ENCODE measurements at places on chromosomes 7 and 10.

- DNase-seq = no peak
Measured at GRCh38 chr10:93126483-93127052, 52.9 kb downstream of the CYP26A1 start.

GRCh38 chr10:59803714-59804113 lies 50.5 kb upstream of the MRLN start:
- DNase-seq = no peak

DNA sequence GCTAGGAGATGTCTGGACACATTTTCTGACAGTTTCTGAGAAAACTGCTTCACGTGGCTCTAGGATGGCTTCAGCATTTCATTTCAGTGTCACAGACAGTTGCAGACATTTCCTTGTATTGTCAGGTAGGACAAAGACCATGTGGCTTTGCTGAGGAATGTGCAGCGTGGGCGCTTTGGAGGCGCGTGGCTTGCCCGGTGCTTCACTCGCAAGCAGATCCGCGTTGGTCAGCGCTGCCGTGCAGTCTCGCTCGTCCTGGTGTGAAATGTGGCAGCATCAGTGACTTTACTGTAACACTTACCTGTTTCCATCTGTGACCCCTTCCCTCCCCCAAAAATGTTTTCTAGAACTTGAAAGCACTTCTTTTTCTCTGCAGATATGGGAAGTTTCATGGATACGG lies 340.5 kb downstream of the SDK1 start:
- no peak for DNase-seq

- DNase-seq = peak; percentile 70
Measured at GRCh38 chr7:150965273-150965830, 12.8 kb downstream of the KCNH2 start.

GRCh38 chr10:10630782-10631181 lies 386.9 kb upstream of the CELF2 start:
- no peak for DNase-seq

GRCh38 chr7:20236790-20237189 lies 19.6 kb upstream of the MACC1 start:
- DNase-seq = no peak

DNA sequence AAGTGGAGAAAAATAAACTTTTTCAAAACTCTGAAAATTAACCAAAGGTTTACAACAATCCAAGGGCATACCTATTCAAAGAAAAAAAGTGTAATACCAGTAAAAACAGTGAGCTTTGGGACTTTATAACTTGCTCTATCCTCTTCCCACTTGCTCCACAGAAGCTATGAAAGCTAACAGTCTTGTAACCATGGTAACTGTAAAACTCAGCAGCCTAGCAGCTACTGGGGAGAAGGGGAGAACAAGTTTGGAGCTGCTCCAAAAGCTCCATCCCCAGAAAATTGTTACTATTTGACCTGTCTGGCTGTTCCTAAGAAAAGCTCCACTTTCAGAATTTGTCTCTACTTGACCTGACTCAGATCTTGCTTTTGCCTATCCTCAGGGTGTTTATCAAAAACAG lies 191.5 kb downstream of the OTUD1 start:
- no peak for DNase-seq

DNA sequence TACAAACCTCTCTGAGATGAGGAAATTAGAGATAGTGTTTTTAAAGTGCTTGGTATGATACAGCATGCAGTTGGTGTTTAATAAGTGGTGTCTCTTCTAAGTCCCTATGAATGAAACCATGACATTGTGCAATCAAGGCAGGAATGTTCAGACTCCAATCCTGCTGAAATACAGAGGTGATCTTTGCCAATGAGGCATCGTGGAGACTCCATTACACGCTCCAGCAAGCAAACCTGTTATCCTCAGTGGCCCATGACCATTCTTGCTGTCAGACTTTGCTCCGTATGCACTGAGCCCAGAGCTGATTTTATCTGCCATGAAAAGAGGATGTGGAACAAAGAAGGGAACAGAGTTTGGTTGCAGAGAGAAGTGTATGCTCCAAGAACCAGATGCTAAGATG lies 47.3 kb downstream of the CDHR3 start:
- DNase-seq = no peak

DNA sequence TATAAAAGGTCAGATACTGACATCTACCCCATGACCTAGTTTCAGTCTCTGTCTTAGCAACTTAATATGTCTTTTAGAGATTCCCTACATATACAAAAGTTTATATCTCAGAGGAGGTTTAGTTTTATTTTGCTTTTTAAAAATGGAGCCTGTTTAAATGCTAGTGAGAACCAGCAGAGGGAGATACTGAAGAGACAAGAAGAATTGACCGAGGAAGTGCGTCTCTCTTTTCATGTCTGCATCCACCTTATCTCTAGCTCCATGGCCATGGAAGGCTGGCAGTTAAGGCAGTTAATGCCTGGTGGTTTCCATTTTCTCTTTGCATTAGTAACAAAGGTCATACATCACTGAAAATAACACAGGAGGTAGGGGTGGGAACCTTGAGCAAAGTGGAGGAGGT lies 10.7 kb downstream of the SUV39H2 start:
- DNase-seq = no peak

GRCh38 chr7:21276471-21277035 lies 151.3 kb upstream of the SP4 start:
- DNase-seq = no peak

DNA sequence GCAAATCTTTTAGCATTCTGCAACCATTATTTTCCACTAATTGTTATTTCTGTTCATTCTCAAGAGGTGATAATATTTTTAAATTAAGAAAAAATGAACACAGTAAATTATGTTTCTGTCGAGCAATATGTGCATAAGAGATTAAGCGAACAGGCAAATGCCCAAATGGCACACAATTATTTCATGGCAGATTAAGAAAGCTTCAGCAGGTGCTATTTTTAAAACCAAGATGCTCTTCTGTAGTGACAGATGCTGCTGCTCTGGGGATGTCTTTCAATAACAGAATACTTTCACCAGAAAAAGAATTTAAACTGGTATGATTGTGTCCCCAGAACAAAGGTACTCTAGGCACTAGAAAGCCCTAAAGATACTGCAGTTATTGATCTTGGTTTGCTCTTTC lies 412.7 kb upstream of the SORCS1 start:
- DNase-seq = no peak

- no peak for DNase-seq
Measured at GRCh38 chr10:131820626-131821025, 80.2 kb upstream of the PPP2R2D start.

DNA sequence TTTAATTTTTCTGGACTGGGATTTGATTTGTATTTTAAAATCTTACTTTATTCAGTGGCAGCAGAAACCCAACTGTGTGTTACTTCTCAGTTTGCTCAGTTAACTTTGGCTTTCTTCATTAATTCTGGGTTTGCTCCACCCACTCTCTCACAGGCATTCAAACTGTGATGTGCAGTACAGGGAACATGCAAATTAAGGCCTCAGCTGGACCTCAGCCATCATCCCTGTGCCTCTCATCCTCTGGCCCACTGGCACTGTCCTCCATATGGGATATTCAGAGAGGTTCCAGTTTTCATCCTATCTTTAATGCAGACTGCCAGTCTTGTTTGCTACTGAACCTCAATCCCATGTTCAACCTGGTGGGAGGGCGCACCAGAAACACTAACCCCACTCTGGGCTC lies 743.4 kb upstream of the IGFBP3 start:
- no peak for DNase-seq

DNA sequence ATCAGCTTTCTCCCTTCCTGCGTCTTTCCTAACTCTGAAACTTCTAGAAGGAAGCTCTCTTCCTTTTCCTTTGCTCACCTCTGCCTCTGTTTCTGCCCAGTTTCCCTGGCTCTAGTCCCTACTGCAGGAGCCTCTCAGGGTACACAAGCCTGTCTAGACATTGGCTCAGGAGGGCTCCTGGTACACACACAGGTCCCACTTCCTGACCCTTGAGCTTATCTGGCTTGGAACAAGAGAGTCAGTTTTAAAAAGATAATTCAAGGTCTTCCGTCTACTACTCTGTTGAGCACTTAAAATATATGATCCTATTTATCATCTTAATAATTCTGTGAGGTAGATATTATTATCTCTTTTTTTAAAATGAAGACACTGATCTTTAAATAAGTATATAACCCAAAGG lies 140.7 kb downstream of the RTKN2 start:
- DNase-seq = no peak

DNA sequence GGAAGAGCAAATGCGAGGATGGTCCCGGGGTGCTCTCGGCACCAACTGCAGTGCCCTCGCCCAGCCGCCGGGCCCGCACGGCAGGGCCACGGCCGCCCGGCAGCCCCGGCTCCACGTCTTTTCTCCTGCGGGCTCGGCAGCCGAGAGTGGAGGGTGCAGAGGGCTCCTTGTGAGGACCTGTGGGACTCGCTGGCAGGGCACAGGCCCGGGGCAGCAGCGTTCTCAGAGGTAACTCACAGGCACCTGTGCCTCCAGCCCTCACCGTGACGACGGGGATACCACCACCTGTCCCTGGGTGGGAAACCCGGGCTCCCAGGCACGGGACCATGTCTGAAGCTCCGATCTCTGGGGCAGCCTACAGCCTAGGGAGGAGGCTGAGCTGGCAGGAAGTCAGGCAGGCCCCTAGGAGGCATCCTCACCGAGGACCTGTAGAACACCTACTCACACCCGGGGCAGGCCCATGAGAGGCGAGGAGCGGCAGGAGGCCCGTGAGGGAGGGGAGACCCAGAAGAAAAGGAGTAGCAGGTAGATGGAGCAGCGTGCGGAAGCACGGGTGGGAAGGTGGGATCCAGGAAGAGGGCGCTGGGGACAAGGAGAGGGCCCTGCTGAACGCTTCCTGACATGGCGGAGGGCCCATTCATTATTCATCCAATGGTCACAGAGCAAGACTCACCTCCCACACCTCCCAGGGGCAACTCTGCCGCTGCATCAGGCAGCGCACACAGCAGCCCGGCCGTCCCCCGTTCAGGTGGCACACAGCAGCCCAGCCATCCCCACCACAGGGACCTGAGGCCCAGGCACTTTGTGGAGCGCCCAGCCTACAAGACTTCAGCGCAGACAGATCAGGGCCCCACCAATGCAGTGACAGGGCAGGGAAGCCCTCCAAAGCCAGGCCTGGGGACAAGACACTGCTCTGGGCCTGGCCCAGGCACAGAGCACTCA lies 244.9 kb downstream of the MAD1L1 start:
- DNase-seq = no peak

DNA sequence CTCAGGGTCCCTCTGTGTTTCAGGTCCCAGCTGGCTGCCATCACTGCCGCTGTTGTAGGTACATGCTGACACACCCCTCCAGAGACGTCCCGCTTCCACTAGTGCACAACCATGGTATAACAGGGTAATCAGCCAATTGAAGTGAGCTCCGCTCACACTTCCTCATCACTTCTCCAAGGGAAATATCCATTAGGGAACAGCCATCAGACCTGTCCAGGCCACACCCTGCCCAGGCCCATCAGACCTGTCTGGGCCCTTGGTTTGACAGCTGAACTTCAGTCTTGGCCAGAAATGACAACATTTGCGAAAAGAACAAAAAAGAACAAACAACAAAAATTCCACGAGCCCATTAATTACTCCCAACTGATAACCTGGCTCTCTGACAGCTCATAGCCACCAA lies 11.0 kb upstream of the MYH16 start:
- DNase-seq = no peak

DNA sequence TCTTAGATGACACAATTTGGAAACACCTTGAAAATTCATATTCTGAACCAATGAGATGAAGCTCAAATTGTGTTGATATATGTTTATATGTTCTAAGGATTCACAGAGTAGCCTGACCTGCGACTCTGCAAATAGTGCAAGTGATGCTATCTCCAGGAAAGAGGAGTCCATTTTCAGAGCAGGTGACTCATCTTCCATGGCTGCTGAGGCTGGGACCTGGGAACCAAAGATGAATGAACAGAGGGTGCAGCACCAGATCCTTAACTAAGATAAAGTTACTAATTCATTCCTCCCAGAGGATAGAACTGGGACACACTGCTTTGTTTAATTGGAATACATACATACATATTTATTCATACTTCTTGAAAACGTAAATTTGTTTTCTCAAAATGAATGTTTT lies 240.6 kb upstream of the SEMA3C start:
- DNase-seq = no peak

GRCh38 chr10:60230892-60231291 lies 158.8 kb downstream of the ANK3 start:
- DNase-seq = no peak

DNA sequence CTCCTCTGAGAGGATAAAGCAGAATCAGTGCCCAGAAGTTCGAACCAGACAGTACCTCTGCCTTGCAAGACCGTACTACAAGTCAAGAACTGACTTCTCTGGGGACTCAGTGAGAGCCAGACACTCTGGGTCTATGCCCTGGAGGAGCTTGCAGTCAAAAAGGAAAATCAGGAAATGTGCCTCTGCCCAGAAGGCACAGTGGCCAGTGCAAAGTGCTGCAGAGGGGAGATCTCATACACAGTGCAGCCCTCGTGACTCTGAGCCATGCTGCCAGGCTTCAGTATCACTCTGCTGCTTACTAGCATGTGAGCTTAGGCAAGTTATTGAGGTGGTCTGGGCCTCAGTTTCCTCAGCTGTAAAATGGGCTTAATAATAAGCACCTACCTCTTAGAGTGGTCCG lies 144.0 kb upstream of the NPY start:
- no peak for DNase-seq

- DNase-seq = no peak
Measured at GRCh38 chr10:64271983-64272382, 750.8 kb downstream of the REEP3 start.

DNA sequence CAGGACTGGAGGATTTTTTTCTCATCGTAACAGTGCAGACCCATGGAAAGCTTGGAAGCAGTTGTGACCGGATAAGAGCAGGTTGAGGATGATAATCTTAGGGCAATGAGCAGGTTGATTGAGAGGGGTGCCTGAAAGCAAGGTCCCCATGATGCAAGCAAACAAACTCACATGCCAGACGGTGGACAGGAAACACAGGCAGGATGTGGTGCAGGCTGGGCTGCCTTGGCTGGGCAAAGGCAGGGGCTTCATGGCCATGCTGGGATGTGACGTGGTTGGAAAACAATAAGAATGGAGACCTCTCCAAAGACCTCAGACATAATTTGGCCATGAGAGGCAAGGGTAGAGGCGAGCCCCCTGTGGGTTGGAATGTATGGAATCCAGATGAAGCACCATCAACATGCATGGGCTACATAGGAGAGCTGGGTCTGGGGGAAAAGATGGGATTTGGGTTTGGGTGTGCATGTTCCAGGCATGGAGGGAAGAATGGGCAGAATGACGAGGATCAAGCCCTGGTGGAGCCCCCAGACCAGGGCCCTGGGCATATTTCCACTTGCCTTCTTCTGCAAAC lies 58.3 kb downstream of the IKZF1 start:
- DNase-seq = no peak

- peak; percentile 67 for DNase-seq
Measured at GRCh38 chr10:103917302-103918052, 507 bp downstream of the STN1 start.

GRCh38 chr10:126663880-126664279 lies 6.6 kb downstream of the C10orf90 start:
- DNase-seq = no peak

- DNase-seq = no peak
Measured at GRCh38 chr10:6431861-6432260, 148.2 kb downstream of the PRKCQ start.

Data from left ventricle myocardium superior (tissue), 1 donor.